ENCODE measurements at places on chromosomes 16 and 17. TPM values are rescaled to one million over a fixed set of nuclear protein-coding genes. Genes with fewer than 3 reads are reported as not detected.

- no peak for DNase-seq
- H3K27ac ChIP-seq, result no peak overlapping the region
- no peaks in the 10 kb centered on the region for H3K27me3 ChIP-seq
- peaks cover 3% of the 10 kb centered on the region for H3K4me1 ChIP-seq
Observed at GRCh38 chr16:14528306-14528705, 101.8 kb downstream of the PARN start.

GRCh38 chr17:83180264-83180995 lies 101.0 kb downstream of the METRNL start:
- H3K36me3 ChIP-seq, result no peaks in the 10 kb centered on the region
- no peak overlapping the region for H3K27ac ChIP-seq
- H3K4me3 ChIP-seq, result no peak overlapping the region
- DNase-seq, result no peak
- H3K27me3 ChIP-seq, result no peaks in the 10 kb centered on the region
- H3K4me1 ChIP-seq, result peaks cover 11% of the 10 kb centered on the region

EVPL gene
- not detected for total RNA-seq

TMEM231 gene
- 9.4 TPM for total RNA-seq

- H3K36me3 ChIP-seq, result peaks cover 7% of the 10 kb centered on the region
- H3K27ac ChIP-seq, result no peak overlapping the region
- no peaks in the 10 kb centered on the region for H3K27me3 ChIP-seq
- H3K4me1 ChIP-seq, result peaks cover 23% of the 10 kb centered on the region
- no peak for DNase-seq
- no peak overlapping the region for H3K4me3 ChIP-seq
Observed at GRCh38 chr16:9124908-9125584, 33.6 kb downstream of the HAPSTR1 start.

CLEC19A gene
- total RNA-seq, result not detected

DNA sequence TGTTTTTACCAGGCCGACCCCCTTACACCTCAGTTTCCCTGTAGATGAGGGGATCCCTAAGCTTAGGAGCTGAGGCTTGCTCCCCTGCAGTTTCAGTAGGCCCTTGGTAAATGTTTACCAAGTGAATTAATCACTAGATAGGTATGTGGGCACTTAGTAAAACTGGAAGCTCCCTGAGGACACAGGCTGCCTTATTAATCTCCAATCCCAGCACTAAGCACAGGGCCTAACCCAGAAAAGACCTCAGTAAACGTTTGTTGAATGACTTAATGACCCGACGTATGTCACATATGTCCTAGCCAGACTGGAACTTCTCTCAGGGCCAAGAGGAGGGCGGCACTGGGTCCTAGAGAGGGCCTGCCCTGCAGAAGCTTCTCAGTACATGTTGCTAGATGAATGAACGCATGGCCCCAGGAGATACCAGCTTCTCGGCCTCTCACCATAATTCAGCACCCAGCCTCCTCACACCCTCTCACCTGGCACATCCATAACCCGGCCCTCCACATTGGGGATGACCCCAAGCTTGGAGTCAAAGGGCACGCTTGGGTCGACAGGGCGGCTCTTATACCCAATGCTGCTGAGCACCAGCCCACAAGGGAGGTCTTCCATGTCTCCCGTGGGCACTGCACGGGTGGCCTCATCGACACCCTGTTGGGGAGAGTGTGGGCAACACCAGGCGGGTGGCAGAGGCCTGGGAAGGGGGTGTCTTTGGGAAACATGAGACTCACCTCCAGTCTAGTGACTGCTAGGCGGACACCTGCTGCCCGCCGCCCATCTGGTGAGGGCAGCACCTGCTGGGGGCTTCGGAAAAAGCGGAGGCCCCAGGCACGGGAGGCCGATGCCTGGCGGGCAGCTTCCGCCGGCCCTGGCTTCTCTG lies 4.0 kb upstream of the GRIN2C start:
- no peak for DNase-seq
- H3K36me3 ChIP-seq, result no peaks in the 10 kb centered on the region
- no peak overlapping the region for H3K4me3 ChIP-seq
- H3K27me3 ChIP-seq, result peaks cover 21% of the 10 kb centered on the region
- H3K27ac ChIP-seq, result no peak overlapping the region
- peaks cover 12% of the 10 kb centered on the region for H3K4me1 ChIP-seq

GRCh38 chr17:16232391-16232790 lies 15.4 kb downstream of the PIGL start:
- no peaks in the 10 kb centered on the region for H3K27me3 ChIP-seq
- H3K27ac ChIP-seq, result no peak overlapping the region
- no peaks in the 10 kb centered on the region for H3K36me3 ChIP-seq
- no peak for DNase-seq
- H3K4me3 ChIP-seq, result no peak overlapping the region

DNA sequence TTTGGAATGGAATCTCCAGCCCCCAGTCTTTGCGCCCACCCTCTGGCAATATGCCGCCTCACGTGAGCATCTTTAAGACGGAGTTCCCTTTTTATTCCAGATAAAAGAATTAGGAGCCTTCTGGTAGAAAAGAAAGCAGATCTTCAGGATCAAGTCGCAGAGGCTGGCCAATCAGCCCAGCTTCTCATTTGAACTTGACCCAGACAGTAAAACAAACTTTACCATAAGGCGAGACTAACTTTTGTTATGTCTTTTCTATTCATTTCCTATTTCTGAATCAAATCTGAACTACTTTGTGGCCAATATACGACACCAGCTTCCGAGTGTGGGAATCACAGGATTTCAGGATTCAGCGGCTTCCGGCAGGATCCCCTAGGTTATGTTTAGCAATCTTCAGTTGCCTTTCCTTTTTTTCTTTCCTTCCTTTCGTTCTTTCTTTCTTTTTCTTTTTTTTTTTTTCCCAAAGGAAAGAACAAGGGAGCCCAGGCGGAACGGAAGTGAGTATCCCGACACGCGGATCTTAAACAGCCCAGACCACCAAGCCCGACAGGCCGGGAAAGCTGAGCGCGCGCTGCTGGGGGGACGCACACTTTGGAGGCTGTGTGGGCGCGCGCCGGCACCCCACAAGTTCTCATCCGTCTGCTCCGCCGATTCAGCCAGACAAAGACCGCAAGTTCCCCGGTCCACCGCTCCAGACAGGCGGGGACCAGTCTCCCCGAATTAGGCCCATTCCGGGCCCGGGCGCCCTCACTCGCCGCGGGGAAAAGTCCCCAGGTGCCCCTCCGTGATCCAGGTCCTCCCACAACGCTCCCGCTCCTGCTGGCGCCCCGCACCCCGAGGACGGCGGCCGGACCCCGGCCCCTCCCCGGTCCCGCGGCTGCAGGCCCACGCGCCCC lies 633 bp downstream of the TBC1D16 start:
- peak overlapping the region; percentile 59 for H3K4me3 ChIP-seq
- H3K27ac ChIP-seq, result peak overlapping the region; percentile 71
- DNase-seq, result peak; percentile 68
- peaks cover 7% of the 10 kb centered on the region for H3K4me1 ChIP-seq

GRCh38 chr17:27266228-27266627 lies 27.7 kb upstream of the WSB1 start:
- peaks cover 33% of the 10 kb centered on the region for H3K4me1 ChIP-seq
- H3K27ac ChIP-seq, result no peak overlapping the region
- no peaks in the 10 kb centered on the region for H3K36me3 ChIP-seq
- H3K27me3 ChIP-seq, result peaks cover 4% of the 10 kb centered on the region
- H3K4me3 ChIP-seq, result no peak overlapping the region

GRCh38 chr17:57674894-57675293 lies 70.2 kb downstream of the CCDC182 start:
- no peak overlapping the region for H3K4me3 ChIP-seq
- H3K36me3 ChIP-seq, result no peaks in the 10 kb centered on the region
- no peaks in the 10 kb centered on the region for H3K4me1 ChIP-seq
- no peak for DNase-seq
- H3K27me3 ChIP-seq, result no peaks in the 10 kb centered on the region

DNA sequence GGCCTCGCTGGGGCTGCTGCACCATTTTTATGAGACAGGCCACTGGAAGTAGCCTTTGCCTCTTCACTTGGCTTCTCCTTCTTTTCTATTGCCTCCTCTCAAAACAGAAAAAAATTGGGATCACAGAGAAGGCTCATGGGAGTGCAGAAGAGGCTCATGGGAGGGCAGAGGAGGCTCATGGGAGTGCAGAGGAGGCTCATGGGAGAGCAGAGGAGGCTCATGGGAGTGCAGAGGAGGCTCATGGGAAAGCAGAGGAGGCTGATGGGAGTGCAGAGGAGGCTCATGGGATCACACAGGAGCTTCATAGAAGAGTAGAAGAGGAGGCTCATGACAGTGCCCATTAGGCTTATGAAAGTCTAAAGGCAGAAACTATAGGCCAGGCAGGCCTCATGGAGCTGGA lies 211.2 kb downstream of the IRF8 start:
- no peak overlapping the region for H3K27ac ChIP-seq
- H3K4me3 ChIP-seq, result no peak overlapping the region
- H3K4me1 ChIP-seq, result no peaks in the 10 kb centered on the region
- no peaks in the 10 kb centered on the region for H3K27me3 ChIP-seq

DNA sequence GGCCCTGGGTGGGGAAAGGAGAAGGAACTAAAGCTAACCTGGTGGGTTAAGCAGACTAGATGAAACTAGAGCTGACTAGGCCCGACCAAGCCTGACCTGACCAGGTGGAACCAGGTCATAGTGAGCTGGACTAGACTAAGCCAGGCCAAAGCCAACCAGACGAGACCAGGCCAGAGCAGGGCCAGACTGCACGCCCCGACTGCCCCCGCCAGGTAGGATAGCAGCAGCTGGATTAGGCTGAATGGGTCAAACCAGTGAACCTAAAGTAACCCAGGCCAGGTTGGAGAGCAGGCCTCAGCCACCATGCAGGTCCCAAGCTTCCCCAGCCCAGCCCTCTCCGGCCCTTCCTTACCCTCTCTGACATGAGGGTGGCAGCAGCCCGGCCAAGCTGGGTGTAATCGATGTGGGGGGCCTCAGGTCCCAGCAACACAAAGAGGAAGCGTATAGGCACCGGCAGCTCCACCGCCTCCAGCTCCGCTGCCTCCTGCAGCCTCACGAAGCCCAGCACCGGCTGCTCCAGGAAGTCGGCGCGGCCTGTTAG lies 9.1 kb downstream of the SLC4A1 start:
- H3K36me3 ChIP-seq, result no peaks in the 10 kb centered on the region
- H3K4me3 ChIP-seq, result no peak overlapping the region
- no peak overlapping the region for H3K27ac ChIP-seq

TNFRSF13B gene
- not detected for total RNA-seq

AATK gene
- 1.5 TPM for total RNA-seq

GRCh38 chr17:63622574-63623390 lies 565 bp downstream of the MAP3K3 start:
- H3K4me1 ChIP-seq, result peaks cover 29% of the 10 kb centered on the region
- H3K36me3 ChIP-seq, result no peaks in the 10 kb centered on the region
- peak overlapping the region; percentile 97 for H3K4me3 ChIP-seq
- H3K27me3 ChIP-seq, result no peaks in the 10 kb centered on the region
- DNase-seq, result peak; percentile 92

KCNJ18 gene
- not detected for total RNA-seq

Measured in endothelial cell of umbilical vein (primary cell).